Lung (tissue), 17 donors: ENCODE measurements at places on chromosomes 7 and 10. TPM values are rescaled to one million over a fixed set of nuclear protein-coding genes. Genes with fewer than 3 reads are reported as not detected.

NPSR1 gene
- not detected for total RNA-seq

HDAC9 gene
- 41.0 TPM for total RNA-seq

CTAGE4 gene
- total RNA-seq: 4.4 TPM

MGMT gene
- total RNA-seq: 39.6 TPM

CCL26 gene
- total RNA-seq: not detected

BTBD16 gene
- total RNA-seq: not detected

PDE6C gene
- not detected for total RNA-seq

ZNF716 gene
- total RNA-seq: not detected

STAG3 gene
- total RNA-seq: 2.0 TPM

SCIN gene
- total RNA-seq: 16.4 TPM

STOX1 gene
- total RNA-seq: 5.8 TPM

GPR85 gene
- 2.1 TPM for total RNA-seq

WDR86 gene
- 19.7 TPM for total RNA-seq

PRLHR gene
- total RNA-seq: not detected

DNA sequence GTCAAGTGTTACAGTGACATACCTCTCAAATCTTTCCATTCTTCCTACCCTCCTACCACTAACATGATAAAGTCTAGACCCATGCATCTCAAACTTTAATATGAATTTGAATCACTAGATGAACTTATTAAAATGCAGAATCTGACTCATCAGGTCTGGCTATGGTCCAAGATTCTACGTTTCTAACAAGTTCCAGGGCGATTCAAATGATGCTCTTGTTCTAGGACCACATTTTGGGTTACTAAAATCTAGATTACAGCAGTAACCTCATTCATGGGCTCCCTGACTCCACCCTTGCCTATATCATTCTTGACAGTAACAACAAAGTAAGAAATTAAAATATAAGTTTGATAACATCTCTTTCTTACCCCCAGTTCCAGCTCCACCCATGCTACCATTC, 124.8 kb upstream of the LSM8 start:
- DNase-seq: no peak

GRCh38 chr10:116631871-116632295, 11.1 kb downstream of the PNLIPRP2 start:
- DNase-seq: no peak

- no peak for DNase-seq
These were observed 53.5 kb upstream of the TNRC18 start for GRCh38 chr7:5477126-5477525.

DNA sequence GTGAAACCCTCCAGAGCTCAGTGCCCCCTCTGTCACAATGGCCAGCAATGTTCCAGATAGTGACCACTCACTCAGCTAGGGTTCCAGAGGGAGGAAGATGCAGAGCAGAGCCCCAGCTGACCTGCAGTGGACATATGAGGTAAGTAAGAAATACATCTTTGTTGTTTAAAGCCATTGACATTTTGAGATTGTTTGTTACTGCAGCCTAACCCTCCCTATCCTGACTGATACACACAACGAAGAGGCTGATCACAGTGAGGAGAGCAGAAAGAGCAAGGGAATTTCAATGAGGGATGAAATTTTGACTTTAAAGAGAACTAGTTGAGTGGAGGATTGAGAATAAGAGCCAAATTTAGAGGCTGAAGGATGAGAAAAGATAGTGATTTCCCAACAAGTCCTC, 51.3 kb upstream of the LRGUK start:
- DNase-seq: no peak

DNA sequence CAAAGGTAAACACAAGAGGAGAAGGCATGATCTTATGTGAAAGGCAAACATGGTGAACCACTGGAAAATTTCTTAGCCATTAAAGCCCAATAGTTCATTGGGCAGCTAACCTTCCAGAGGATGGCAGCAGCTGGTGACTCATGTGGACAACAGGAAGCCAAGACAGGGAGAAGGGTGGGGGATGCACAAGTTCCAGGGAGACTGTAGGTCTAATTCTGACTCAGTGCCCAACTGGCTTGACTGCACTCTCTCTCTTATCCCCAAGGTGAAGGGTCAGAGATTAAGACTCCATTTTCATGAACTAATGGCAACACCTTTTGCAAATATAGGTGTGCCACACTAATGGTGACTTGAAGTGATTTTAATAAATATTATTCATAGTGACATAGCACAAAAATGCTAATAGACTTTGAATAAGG, 47.9 kb upstream of the SLC35B4 start:
- DNase-seq: no peak

DNA sequence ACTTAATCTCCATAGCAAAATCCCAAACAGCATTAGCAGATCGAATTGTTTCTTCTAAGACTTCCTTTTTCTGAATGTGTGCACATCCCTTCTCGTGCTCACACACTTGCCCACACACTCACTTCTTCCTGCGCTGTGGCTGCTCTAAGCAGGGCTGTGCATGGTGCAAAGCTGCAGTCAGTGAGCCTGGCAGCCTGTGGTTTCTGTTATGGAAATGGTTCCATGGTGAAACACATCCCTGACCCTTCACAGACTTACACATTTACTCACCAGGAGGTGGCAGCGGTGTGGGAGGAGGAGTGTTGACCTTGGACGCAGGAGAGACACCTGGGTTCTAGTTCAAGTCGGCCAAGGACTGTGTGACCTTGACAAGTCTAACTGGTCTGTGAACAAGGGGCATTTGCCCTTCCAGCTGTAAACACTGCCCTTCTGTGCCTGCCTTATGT, 24.9 kb downstream of the MTURN start:
- DNase-seq: no peak

- no peak for DNase-seq
These were observed 154.4 kb upstream of the MKLN1 start for GRCh38 chr7:131173145-131173890.

- peak; percentile 63 for DNase-seq
These were observed 9.1 kb downstream of the EN2 start for GRCh38 chr7:155466814-155467733.

GRCh38 chr7:105521027-105521716, 899 bp downstream of the PUS7 start:
- peak; percentile 81 for DNase-seq

DNA sequence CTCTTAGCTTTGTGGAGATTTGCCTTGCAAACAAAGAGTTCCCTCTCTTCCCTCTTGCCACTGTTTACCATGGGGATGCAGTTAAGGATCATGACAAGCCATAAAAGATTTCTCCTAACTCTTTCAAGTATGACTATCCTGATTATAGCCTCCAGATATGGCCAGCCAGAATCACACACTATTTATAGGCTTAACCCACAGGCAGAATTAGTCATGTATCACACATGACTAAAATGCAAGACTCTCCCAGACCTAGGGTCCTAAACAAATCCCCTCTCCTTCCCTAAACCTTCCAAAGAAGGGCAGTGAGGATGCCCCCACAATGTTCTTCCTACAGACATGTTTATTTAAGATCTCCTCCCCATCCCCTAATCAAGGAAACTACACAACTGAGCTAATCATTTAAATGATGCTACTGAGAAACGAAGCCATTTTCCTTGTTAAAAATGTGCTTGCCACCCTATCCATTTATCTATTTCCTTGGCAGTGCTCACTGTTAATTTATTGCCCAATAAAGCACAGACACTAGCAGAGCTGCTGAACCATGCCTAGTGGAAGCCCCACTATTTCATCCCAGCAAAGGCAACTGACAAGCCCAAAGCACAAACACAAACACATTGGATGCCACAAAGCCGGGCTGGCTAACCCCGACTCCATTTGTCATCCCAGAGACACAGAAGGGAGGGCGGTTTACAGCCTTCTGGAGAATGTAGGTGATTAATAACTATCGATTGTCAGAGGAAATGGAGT, 363.4 kb downstream of the KCNMA1 start:
- DNase-seq: no peak

- DNase-seq: no peak
These were observed 57.9 kb downstream of the ZNF438 start for GRCh38 chr10:30973737-30974136.

GRCh38 chr10:7275761-7276440, 134.9 kb downstream of the SFMBT2 start:
- no peak for DNase-seq

- no peak for DNase-seq
These were observed 17.5 kb downstream of the TUBAL3 start for GRCh38 chr10:5387169-5387568.

DNA sequence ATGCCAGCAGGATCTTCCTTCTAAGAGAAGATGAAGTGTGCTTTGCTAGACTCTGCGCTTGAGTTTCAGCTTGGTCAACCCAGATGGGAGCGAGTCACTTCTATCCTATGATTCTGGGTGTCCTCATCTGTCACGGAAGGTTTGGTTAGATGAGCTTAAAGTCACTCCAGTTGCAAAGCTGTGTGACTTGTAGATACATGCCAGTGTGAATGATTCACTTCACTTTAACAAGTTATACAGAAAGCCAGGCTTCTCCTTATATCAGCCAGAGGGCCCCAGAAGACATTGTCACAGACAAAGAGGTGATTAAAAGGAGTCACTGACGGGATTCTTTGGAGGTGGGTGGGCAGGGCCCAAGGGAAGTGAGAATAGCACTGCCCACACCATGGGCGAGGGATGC, 122.6 kb upstream of the PFKP start:
- no peak for DNase-seq

DNA sequence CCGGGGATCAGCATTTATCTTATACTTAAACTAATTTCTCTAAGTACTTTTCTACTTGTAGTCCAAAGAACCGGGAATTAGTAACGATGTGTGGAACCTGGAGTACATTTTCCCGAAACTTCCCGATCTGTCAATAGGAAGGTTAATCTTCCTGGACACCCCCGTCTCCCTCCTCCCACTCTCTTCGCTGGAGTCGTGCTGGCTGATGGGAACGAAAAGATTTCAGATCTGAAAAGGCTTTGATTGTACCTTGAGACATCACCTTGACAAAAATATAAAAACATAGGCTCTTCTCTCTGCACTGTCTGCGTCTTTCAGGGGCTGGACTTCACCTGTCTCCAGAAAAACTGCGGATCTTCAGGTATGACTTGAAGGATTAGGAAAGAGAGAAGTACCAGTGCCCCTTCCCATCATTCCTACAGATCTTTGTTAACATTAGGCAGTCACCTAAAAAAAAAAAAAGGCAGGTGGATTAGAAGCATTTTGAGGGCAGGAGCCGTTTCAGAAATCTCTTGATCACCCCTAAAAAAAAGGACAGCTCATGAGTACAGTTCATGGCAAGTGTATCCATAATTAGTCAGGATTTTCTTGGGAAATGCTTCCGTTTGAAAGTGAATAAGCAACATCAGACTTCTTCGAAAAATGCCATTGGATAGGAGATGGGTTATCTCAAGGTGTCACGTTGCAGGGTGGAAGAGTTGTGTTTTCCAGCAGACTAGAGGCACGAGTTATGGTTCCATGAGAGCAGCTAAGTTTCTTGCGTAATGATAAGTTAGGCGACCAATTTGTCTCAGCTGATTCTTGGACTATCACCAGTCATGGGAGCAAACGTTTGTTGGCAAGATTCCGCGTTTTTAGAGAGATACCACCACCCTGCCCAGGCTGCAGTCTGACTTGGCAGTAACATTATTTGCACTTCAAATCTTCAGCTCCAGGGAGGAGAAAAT, 7.8 kb upstream of the BAMBI start:
- no peak for DNase-seq

DNA sequence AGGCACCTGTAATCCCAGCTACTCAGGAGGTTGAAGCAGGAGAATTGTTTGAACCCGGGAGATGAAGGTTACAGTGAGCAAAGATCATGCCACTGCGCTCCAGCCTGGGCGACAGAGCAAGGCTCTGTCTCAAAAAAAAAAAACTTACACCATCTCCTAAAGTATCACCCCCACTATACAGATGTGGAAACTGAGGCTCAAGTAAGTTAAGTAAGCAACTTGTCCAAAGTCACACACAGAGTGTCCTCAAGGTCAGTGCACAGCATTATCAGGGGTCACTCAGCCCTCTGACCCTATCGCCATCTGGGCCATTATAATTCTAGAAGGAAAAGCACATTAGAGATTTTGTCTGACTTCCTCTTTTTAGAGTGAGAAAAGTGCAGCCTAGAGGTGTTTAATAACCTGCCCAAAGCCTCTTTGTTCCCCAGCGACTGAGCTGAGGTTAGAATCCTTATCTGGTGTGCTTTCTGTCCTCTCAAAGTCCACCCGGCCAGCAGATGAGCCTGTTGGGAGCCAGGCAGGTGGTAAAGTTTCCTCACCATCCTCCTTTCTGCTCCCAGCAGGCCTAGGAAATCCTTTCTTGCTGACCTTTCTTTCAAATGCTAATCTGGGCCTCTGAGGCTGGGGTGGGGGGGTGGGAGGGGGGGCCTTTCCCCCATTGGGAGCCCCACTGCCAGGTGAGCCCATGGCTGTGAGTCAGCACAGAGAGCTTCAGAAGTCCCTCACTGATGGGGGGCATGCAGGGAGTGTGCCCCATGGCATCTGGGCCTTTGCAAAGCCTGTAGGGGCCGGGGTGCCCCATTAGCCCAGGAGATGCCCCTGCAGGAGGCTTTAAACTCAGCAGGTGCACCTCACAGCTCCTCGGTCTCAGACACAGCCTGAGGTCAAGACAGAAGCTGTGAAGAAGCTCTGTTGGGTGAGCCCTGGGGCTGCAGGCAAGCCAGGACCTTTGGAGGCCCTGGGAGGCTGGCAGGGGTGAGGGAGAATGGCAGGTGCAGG, 12.0 kb upstream of the KCNMA1 start:
- DNase-seq: no peak

DNA sequence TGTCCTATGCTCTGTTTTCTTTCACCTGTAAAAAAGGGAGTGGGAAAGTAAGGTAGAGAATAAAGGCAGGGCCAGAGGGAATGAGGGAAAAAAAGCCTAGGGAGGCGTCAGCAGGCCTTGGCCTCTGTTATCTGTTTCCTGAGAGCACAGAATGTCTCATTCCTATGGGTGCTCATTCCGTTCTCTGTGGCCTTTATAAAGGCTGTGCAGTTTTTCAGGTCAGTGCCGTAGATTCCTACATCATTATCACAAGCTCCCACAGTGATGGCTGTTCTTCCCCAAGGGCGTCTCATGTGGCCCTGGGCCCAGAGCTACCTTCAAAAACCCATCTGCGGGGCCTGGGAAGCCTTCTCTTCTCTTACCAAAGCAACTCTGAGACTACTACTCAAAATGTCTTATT, 16.7 kb upstream of the AKR1B10 start:
- DNase-seq: no peak

DNA sequence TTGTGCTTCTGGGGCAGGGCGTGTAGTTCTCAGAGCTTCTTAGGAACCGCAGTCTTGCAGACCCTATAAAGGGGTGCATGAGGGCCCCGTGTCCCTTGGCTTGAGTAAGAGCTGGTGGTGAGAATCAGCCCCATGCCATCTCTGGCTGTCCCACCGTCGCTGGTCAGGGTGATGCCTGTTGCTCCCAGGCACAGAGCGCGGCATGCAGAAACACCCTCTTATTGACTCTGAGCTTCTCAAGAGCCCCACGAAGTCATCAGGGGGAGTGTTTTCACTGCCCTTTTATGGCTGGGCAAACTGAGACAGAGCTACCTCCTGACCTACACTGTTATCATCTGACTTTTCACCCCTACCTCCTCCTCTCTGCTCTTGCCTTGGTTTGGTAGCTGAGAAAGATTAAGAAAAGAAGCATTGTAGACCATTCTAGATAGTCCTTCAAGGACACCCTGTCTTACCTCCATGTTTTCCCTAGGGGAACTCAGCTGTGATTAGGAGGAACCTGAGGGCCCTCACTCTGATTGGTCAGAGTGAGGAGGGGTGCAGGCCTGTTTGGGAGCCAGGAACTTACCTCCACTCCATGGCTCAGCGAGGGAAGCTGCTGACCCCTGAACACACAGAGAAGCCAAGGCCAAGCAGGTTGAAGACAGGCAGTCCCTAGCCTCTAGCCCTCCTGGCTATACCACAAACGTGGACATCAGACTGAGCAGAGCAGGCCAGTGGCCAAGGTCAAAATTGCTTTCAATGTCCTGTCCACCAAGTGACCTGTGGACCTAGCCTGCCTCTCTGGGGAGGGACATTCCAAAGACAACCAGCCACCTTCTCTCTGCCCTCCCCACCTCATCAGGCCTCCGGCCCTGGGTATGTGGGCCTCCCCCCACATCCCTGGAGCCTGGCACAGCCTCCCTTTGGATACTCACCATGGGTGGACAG, 17.6 kb downstream of the UNC5B start:
- DNase-seq: no peak
